Activated naive CD4-positive, alpha-beta T cell (primary cell): ENCODE measurements at places on chromosomes 1 and 21.

- no peak for DNase-seq
Observed at GRCh38 chr1:33348194-33348593, 27.3 kb upstream of the A3GALT2 start.

GRCh38 chr1:43348809-43349593 lies 9.8 kb upstream of the CDC20 start:
- peak; percentile 11 for DNase-seq

- DNase-seq: no peak
Observed at GRCh38 chr1:179950651-179951050, 4.0 kb upstream of the CEP350 start.

DNA sequence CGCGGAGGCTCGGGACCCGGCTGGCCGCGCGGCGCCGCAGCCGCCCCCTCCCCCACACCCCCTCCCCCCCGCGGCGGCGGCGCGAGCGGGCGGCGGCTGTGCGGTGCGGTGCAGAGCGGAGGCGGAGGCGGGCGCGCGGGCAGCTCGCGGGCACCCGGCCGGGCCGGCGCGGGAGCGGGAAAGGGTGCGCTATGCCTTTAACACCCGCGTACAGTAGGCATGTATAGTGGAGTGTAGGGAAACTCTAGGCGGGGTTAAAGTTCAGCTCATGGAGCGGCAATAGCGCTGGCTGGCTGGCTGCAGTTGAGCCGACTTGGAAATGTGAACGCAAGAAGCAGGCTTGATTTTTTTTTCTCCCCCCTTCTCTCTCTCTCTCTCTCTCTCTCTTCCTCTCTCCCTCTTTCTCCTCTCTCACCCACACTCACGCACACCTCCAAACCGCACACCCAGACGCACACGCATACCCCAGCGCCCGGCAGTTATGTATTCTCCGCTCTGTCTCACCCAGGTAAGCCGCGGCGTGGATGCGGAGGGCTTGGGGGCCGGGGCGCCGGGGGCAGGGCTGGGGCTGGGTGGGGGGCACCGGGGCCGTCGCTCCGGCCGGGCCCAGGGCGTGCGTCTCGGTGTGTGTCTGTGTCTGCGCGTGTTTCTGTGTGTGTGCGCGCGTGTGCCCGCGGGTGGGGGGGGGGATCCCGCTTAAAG lies at the start of gene NFIA:
TSS of gene NFIA (plus strand) at position 251 of the 702 bp plus-strand sequence.
- no peak for DNase-seq

DNA sequence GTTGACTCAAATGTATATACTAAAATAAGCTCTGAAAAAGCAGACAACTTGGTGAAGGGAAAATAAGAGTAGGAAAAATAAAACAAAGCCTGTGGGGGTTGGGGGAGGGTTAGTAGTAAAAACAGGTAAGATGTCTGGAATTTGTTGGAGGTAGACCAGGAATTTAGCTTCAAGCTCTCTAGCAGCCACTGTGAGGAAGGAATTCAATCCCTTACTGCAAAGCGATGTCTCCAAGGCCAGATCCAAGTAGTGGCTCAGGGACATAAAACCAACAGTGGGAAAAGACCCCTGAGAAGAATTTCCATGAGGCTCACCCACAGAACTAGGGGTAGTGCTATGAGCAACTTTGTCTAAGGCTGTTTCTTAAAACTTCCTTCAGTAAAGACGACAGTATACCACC lies 7.8 kb downstream of the ANGPTL7 start:
- DNase-seq: no peak

DNA sequence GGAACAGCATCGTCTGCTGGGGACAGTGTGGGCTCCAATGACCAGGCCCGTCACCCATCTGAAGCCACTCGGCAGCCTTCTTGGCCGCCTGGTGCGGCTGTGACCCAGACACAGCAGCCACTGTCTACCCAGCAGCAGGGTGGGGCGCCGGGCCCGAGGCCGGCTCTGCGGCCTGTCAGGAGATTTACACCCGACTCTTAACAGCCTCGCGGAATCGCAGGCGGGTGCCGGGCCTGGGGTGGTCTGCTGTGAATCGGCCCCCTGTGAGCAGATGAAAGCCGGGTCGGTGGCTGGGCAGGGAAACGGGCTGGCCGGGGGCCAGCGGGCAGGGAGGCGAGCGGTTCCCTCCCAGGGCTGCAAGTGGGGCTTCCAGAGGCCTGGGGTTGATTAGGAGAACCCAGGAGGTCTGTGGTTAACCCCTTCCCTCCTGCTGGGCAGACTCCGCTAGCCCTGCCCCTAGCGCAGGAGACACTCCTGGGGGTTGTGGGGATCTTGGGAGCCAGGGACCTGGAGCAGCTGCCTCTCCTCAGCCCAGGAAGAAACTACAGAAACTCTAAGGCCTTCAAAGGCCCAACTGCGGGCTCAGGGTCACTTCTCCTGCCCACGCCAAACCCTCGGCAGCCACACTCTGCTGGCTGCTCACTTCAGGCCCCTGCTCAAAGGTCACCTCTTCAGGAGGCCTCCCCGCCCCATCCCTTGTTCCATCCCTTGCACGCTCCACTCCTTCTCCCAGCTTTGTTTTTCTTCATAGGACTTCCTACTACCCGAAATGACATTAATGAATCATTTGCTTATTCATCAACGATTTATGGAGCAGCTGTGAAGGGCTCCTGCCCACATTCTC lies 15.6 kb downstream of the RUNX3 start:
- DNase-seq: no peak

DNA sequence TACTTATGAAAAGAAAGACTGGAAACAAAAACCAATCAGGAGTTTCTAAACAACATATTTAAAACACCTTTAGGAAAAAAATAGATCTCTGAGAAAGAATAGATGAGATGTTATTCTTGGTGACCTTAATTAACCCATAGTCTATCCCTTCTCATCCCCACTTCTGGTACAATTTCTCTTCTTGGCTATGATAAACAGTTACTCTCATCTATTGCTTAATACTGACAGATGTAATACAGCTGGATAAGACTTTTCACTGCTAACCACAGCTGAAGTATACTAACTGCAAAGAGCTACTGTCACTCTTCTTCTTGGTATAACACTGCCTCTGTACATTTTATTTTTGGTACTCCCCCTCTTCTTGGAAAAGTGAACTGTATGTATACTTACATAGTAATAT lies 15.2 kb downstream of the EXTL2 start:
- no peak for DNase-seq

- no peak for DNase-seq
Observed at GRCh38 chr1:12245116-12245515, 15.3 kb downstream of the VPS13D start.

- DNase-seq: no peak
Observed at GRCh38 chr1:119703666-119704450, 7.9 kb upstream of the PHGDH start.

DNA sequence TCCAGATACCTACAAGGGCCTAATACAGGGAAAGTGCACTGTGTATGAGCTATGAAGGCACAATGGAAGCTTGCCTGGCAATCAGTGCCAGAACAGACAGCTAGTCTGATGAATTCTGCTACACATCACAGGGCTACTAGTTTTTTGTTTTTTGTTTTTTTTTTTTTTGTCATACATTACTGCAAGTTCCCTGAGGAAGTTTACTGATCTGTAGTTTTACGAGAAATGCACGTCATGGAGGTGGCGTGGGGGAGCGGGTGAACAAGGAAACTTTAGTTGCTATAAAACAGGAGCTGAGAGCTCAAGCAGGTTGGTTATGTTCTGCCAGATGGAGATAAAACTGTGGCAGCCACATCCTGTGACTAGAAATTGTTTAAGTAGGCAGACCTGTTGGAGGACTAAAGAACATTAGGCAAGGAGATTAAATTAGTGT lies 17.7 kb downstream of the PTPRC start:
- DNase-seq: peak; percentile 54

GRCh38 chr1:161374373-161374772 lies 6.7 kb upstream of the CFAP126 start:
- no peak for DNase-seq

GRCh38 chr1:215566556-215567490 lies at the start of gene KCTD3:
Gene KCTD3 (plus strand): TSS chr1:215567304. CDS start chr1:215567686, 382 bp downstream.
- no peak for DNase-seq

DNA sequence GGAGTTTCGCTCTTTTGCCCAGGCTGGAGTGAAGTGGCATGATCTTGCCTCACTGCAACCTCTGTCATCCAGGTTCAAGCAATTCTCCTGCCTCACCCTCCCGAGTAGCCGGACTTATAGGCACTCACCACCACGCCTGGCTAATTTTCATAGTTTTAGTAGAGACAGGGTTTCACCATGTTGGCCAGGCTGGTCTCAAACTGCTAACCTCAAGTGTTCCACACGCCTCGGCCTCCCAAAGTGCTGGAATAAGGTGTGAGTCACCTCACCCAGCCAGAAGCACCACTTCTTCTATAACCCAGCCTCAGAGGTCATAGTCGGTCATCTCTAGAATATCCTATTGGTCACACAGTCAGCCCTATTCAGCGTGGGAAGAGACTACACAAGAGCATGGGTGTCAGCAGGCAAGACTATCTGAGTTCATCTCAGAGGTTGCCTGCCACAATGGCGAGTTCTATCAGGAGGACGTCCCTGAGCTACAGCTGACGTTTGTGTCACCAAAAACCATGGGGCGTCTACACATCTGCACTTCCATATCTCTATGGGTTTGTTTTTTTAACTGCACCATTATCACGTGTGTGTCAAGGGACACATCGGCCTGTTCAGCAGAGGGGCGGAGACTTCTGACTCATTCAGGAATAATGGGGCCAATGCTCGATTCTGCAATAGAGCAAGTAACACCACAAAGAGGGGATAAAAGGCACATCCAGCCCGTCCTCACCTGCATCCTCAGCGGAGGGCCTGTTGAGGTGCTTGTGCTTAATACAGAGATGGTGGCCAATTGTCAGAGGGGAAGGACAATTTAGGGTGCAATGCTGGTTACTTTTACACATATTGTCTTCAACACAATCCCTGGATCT lies 256.3 kb upstream of the IRF2BP2 start:
- DNase-seq: no peak

DNA sequence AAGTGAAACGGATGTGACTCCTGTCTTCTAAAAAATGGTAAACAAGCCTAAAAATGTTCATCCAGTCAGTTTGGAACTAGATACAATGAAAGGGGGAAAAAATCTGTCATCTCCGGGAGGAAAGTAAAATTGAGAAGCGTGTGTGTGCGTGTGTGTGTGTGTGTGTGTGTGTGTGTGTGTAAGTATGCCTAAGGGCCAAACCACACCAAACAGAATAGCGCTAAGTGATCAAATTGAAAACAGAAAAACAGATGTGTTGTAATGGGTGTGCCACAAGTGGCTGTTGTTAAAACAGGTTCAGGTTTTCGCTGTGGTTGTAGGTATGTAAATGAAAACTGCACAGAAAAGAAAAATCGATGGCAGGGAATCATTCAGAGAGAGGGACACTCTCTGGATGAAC lies 106.7 kb downstream of the RNF220 start:
- DNase-seq: no peak

DNA sequence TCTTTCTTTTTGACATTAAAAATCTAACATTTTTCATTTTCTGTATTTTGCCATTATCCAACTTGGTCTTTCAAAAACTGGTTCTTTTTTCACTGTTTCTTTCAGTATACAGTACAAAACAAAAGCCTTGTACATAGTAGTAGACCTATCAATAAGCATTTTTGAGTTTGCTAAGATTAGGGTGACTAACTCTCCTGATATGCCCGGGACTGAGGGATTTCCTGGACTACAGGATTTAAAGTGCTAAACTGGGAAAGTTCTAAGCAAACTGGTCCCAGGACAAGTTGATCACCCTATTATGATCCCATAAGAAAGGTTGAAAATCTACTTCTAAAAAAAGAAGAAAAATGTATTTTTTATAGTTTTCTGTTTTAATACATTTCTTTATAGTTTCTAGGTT lies 120.9 kb downstream of the USP25 start:
- DNase-seq: no peak

- DNase-seq: no peak
Observed at GRCh38 chr1:206829875-206830274, 35.5 kb upstream of the IL20 start.

DNA sequence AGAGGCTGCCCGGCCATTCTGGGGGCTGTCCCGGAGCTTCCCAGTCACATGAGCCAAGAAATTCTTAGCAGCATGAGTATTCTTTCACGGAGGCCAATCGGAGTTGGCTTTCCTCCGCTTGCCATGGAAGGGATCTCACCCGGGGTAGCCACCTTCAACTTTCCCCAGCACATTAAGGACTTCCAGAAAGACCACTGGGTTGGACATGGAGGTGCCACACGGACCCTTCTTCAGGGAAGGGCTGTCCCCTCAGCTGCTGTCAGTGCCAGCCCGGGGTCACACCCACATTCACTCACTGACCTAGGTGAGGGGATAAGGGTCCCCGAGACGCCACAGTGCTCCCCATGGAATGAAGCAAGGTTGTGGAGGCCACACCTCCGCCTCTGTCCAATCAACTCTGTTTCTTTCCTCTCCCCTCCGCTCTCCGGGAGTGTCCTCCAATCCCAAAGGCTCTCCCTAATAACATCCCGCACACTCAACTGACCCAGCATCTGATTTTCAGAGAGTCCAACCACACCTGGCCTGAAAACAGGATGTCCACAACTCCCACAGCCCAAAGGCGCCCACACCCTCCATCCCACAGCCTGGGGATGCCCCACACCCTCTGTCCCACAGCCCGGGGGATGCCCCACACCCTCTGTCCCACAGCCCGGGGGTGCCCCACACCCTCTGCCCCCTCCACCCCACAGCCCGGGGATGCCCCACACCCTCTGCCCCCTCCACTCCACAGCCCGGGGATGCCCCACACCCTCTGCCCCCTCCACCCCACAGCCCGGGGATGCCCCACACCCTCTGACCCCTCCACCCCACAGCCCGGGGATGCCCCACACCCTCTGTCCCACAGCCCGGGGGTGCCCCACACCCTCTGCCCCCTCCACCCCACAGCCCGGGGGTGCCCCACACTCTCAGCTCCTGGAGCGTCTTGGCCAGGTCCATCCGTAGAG lies 19.4 kb downstream of the RSPH1 start:
- DNase-seq: no peak

DNA sequence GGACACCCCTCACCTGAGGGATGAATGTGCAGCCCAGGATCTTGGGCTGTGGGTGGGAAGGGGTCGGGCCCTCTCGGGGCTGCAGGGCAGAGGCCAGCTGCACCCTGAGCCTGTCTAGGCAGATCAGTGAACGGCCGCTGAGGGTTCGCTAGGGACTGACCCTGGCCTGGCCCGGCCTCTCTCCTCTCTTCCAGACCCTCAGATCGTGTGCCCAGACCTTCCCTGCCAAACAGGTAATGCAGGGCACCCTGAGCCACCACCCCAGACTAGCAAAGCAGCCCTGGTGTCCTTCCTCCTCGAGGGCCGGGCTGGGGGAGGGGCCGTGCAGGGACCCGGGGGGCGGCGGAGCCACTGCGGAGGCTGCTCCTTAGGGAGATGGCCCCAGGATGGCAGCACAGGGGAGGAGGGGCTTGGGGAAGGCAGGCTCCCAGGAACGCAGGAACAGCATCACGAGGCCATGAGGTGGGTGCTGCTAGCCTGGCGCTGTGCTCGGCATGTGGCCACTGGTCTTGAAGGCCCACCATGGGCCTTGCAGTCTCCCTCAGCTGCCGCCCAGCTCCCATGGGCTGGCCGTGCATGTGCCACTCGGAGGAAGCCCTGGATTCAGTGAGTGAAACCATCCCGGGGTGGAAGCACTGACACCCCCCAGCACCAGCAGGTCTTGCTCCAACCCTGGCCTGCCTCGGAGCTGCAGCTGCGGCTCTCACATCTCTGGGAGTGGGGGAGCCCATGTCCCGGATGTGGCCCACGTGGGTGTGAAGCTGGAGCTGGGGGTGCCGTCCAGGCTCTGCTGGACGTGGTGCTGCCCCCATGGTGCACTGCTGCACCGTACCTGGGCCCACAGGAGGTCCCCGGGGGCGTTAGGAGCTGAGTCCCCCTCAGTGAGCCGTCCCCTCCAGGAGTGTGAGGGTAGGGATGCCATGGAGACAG lies 28.7 kb downstream of the COL6A2 start:
- DNase-seq: no peak
